ENCODE measurements at places on chromosomes 1 and 21.

GRCh38 chr1:172833954-172834353, 175.1 kb downstream of the FASLG start:
- no peak for DNase-seq

DNA sequence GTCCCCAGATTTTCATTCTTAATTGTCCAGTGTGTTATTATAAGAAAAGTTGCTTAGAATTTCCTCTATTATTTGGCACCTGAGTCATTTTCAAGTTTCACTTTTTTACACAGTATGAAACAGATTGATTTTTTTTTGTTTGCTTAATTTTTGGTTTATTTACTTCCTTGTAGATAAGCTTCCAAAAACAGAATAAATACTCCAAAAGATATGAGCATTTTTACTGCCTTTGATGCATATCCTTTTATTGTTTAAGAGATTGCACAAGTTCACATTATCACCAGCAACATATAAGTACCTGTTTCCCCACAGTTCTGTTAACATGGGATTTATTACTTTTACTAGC, 36.3 kb upstream of the AHCYL1 start:
- no peak for DNase-seq

DNA sequence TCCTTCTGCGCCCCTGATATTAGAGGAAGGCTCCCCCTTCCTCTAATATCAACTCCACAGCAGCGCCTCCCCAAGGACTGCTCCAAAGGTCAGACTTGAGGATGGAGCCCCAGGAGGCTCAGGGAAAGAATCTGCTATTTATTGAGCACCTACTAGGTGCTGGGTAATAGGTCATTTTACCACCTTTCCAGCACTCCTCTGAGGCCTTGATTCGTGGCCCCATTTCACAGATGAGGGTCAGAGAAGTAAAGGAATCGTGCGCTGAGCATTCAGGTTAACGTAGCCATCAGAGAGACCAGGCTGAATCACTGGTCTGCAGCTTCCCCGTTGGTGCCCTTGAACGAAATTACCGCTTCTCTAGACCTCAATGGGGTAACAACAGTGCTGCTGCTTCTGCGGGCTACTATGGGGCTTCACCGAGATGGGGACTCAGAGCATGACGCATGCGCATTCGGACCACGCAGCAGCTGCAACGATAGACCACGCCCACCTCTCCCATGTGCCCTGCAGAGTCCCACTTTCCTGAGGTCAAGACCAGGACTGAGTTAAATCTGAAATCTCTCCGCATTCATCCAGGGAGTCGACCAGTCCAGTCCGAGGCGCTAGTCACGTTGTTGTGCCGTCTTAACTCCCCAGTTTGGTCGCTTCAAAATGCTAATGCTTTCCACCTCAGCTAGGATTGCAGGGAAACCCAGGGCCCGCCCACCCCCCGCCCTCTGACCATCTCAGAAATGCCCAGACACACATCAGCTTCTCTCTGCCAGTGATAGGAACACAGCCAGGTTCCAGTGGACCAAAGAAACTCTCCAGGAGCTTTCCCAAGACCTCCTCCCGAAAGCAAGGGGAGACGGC, 12.9 kb downstream of the CAMK2N1 start:
- no peak for DNase-seq

DNA sequence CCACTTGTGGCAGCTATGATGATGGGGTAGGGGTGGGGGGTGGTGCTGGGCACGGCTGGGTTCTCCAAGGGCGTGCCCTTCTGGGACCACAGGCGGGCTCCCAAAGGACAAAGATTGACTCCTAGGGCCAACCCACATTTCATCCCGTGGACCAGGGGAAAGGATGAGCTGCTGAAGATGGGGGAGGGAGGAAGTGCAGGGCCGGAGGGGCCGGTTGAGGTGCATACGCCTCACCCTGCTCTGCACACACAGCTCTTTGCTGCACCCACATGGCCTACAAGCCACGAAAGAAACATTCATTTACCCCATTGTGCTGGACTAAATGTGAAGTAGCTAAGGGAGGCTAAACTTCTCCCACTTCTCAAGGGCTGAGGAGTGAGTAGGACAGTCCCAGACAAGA, 34.2 kb upstream of the GNPAT start:
- no peak for DNase-seq

GRCh38 chr1:14923727-14924452, 229.7 kb upstream of the TMEM51 start:
- no peak for DNase-seq

GRCh38 chr1:48523558-48523957, 51.6 kb upstream of the SPATA6 start:
- no peak for DNase-seq

DNA sequence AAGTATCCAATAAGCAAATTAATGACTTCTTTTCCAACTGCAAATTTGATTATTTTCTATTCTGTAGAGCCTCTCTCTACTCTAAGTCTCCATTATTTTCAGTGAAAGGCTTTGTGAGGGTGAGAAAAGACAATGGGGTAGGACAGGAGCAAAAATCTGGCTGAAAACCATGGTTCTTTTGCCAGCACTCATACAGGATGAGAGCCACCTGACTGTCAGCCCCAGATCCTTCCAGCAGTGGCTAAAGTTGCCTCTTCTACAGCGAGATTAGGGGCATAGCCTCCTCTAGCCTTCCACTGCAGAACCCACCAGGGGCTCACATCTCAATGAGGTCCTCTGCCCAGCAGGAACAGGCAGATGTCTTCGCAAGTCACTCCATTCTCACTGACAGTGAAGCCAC, 23.7 kb downstream of the NMNAT2 start:
- DNase-seq: no peak

DNA sequence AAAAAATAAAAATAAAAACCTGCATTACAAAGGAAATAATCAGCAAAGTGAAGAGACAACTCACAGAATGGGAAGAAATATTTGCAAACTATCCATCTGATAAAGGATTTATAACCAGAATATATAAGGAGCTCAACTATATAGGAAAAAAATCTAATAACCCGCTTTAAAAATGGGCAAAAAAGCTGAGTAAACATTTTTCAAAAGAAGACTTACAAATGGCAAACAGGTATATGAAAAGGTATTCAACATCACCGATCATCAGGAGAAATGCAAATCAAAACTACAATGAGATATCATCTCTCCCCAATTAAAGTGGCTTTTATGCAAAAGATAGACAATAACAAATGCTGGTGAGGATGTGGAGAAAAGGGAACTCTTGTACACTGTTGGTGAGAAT, 3.8 kb upstream of the GNG5 start:
- DNase-seq: no peak

Measured in stimulated activated CD8-positive, alpha-beta memory T cell treated with anti-CD3 and anti-CD28 coated beads, Interleukin-15, amount 100 ng/mL, for 4 hours (primary cell).